Endodermal cell (in vitro differentiated cells): ENCODE measurements at places on chromosomes 13 and 19. TPM values are rescaled to one million over a fixed set of nuclear protein-coding genes. Genes with fewer than 3 reads are reported as not detected.

GRCh38 chr19:29681422-29682235 lies 16.4 kb downstream of the PLEKHF1 start:
- no peak for DNase-seq

DNA sequence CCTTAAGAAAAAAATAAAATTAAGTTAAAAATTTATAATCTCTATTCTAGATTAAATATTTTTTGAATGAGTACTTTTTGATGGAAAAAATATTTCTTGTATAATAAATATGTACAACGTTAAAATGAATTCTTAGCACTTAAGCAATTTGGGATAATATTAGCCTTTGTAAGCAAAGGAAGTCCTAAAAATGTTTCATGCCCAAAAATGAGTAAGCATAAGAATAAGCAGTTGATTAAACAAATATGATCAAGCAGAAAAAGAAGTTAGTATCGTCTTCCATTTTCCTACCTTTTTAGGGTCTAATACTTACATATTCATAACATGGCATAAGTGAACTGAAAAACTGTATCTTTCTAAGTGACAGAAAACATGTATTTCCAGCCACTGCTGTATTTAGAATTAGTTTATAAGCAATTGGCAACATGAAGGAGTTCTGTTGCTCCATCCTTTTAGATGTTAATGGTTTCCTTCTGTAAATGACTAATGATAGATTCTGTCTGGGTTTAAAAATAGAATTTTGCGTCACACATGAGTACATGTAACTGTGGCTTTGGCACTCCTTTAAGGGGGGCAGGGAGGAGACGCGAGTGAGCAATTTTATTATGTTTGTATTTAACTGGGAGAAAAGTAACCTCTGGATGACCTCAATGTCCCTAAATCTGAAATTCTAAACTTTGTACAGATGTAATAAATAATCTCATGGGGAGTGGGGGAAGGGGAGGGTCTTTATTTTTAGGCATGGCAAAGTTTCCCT lies 237.4 kb downstream of the RGCC start:
- DNase-seq = no peak

- no peak for DNase-seq
These were observed 27.2 kb downstream of the DOT1L start for GRCh38 chr19:2190848-2191455.

Gene NACC1
- 172 and 185 TPM in 2 replicates for total RNA-seq

DNA sequence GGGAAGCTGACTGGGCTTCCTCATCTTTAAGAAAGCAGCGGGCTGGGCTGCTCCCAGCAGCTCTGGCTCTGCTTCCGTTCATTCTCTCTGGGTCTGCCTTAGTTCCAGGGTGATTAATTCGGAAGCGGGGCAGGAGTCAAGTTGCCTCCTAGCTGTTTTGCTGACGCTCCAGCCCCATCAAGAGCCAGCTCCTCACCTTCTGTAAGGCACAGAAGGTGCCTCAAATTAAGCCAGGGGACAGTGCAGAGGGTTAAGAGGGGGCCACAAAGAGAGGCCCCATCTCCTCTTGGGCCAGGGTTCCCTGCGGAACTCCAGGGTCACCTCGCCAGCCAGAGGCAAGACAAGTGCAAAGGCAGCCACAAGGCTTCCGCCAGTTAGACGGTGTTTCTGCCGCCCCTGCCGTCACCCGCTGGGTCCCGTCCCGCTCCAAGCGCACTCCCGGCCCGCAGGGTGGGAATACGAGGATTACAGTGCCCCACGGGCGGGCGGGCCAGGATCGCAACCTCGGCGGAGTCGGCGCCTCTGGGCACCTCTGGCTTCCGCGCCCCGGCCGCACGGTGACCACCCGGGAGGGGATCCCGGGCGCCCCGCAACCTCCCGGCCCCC lies 508 bp downstream of the SLC15A1 start:
- DNase-seq = peak; percentile 76

Gene LILRB1
- not detected in 3 replicates for total RNA-seq

GRCh38 chr13:112532837-112533745 lies 54.9 kb downstream of the TUBGCP3 start:
- DNase-seq = no peak

Gene CCDC8
- total RNA-seq = 28.9 to 33.6 TPM (median 30.5 TPM) in 3 replicates

DNA sequence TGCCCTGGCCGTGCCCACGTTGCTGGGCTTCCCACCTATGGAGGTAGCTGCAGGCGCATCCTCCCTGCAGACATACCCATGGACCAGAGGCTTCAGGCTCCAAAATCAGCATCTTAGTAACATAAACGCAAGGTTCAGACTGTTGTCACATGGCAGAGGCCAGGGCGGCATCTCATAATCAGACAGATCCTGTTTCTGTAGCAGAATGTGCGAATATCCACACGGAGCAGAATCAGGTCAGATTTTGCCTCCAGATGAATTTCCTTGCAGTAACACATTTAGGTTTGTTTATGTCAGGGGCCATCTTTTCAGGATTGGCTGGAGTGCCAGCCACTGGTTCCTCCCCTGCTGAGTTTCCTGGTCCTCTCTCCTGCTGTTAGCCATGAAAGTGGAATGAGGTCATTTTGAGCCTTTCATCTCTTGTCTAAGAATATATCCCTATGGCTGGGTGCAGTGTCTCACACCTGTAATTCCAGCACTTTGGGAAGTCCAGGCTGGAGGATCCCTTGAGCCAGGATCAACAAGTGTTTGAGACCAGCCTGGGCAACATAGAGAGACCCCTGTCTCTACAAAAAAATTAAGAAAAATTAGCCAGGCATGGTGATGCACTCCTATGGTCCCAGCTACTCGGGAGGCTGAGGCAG lies 20.5 kb downstream of the SMARCA4 start:
- DNase-seq = no peak

DNA sequence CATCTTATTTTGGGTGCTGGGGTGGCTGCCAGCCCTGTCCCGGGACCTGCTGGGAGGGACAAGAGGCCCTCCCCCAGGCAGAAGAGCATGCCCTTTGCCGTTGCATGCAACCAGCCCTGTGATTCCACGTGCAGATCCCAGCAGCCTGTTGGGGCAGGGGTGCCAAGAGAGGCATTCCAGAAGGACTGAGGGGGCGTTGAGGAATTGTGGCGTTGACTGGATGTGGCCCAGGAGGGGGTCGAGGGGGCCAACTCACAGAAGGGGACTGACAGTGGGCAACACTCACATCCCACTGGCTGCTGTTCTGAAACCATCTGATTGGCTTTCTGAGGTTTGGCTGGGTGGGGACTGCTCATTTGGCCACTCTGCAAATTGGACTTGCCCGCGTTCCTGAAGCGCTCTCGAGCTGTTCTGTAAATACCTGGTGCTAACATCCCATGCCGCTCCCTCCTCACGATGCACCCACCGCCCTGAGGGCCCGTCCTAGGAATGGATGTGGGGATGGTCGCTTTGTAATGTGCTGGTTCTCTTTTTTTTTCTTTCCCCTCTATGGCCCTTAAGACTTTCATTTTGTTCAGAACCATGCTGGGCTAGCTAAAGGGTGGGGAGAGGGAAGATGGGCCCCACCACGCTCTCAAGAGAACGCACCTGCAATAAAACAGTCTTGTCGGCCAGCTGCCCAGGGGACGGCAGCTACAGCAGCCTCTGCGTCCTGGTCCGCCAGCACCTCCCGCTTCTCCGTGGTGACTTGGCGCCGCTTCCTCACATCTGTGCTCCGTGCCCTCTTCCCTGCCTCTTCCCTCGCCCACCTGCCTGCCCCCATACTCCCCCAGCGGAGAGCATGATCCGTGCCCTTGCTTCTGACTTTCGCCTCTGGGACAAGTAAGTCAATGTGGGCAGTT lies 8.6 kb downstream of the CALM3 start:
- peak; percentile 38 for DNase-seq

Gene ZNF665
- 4.3 and 7.6 TPM in 2 replicates for total RNA-seq

- no peak for DNase-seq
These were observed 204.3 kb downstream of the SLITRK1 start for GRCh38 chr13:83677985-83678384.

Gene ZIM2
- not detected in 3 replicates for total RNA-seq

DNA sequence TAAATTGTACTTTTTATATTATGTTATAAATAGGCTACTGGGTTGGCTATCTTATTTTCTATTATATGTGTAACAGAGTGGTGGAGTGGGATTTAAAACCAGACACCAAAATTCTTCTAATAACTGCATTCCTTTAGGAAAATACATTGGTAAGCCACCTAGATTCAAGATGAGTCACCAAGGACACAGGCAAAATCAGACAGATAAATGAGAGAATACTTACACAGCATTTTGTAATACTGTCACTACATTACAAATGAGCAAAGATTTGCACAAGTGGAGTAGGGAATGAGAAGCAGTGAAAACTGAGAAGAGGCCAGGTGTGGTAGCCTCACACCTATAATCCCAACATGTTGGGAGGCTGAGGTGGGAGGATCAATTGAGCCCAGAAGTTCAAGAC lies 6.2 kb upstream of the SPART start:
- DNase-seq = no peak

DNA sequence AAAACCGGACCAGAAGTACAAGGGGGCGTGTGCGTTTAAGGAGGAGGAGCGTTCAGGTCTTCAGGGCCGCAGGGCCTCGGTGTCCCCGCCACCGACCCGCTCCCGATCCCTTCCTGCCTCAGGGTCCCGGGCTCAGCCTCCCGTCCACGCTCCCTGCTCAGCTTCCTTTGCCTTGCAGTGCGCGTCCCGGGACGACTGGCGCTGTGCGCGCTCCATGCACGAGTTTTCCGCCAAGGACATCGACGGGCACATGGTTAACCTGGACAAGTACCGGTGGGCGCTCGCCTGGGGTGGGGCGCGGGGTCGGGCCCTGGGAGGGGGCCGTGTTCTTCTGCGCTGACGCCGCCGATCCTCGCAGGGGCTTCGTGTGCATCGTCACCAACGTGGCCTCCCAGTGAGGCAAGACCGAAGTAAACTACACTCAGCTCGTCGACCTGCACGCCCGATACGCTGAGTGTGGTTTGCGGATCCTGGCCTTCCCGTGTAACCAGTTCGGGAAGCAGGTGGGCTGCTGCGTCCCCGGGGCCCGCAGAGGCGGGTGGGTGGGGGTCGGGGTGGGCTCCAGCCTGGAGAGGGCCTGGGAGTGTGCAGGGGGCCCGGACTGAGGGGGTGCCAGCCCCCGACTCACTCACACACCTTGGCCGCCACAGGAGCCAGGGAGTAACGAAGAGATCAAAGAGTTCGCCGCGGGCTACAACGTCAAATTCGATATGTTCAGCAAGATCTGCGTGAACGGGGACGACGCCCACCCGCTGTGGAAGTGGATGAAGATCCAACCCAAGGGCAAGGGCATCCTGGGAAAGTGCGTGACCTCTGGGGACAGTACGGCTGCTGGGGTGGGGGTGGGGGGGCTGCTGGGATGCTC lies 1.4 kb downstream of the GPX4 start:
- peak; percentile 83 for DNase-seq

DNA sequence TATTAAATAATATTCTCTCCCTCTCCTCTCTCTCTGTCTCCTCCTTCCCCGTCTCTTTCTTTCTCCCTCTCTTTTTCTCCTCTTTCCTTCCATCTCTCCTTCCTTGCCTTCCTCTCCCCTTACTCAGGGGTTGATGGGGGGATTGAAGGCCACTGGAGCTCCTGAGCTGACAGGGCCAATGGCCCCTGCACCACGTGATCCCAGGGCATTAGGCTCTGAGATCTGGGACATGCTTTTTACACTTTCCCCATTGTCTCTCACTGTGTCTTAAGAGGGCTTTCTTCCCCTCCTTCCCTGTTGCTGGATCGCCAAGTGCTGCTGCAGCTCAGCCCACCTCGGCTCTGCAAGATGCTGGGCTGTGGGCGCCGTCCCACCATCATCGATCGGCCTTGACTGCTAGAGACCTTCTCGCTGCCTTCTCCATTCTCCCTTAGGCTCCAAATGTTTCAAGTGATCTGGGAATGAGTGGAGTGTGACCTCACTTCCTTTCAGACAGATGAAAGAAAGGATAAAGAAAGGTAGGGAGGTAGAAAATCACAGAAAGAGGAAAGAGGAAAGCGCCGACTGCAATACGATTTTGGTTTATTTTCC lies 42.2 kb downstream of the COL4A1 start:
- peak; percentile 40 for DNase-seq

DNA sequence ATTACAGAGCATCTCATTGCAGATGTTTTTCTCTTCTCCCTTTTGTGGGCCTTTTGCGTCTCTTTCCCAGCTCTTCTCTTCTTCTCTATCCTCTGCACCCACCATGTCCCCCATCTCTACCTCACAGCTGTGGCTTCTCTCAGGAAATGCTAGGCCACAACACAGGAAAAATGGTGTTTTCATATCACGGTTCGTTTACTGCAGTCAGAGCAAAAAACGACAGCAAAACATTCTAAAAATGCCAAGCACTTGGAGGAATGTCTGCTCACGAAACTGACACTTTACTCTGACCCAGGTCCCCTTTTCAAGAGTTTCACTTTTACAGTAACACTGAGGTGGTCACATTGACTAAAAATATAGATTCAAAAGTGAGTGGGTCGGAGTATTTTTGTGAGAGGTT lies 152.2 kb downstream of the DCT start:
- no peak for DNase-seq

Gene ZNF709
- 7.3 to 10.5 TPM (median 7.4 TPM) in 3 replicates for total RNA-seq

Gene ZFR2
- total RNA-seq = 15.8 to 18.7 TPM (median 16.4 TPM) in 3 replicates

DNA sequence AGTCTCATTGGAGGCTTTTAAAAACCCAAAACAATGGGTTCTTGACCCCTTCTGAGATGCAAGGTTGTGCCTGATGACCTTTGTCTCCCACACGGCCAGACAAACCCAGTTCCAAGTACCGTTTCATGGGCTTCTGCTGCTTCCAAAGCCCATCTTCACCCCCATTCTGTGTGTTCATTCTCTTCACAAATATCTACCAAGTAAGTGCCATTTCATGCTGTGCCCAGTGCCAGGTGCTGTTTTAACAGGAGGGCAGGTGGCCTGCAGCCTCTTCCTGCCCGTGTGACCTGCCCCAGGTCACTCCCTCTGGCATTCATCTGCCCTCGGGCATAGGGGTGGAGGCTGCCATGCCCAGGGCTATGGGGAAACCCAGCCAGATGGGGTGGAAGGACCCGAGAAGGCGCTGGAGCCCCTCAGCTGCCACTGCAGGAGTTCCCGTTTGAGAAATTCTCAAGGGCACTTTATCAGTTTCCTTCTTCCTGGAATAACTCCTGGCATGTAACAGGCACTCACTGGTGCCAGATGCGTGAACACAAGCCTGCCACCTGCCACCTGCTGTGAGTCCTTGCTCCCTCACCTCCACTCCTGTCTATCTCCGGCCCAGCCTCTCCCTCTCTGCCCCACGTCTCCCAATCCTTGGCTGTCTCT lies 12.5 kb downstream of the CAPN12 start:
- DNase-seq = peak; percentile 49

Gene ADAMTS10
- total RNA-seq = 13.3 and 19.3 TPM in 2 replicates

DNA sequence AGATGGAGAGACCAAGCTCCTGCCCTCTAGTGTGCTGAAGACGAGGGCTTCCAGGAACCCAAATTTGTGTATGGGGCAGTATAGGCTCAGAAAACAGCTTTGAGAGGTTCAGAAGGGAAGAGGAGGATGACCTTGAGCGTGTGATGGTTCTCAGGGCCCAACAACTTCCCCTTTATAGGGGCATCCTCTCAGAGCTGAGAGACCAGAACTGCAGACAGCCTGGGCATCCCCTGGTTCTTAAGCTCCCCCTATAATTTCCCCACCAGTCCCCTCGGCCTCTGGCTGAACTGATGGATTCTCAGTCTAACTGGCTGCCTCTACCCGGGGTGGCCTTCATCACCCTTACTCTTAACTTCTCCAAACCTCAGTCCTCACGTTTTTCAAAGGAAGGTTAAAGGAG lies 167.5 kb downstream of the URI1 start:
- DNase-seq = no peak

Gene ZNF813
- 25.6 to 58.5 TPM (median 52.5 TPM) in 3 replicates for total RNA-seq
